LoVo (cell line): ENCODE measurements at places on chromosomes 7 and 10.

GRCh38 chr7:120421151-120421651 lies 148.2 kb downstream of the KCND2 start:
- no peak for DNase-seq

GRCh38 chr7:27685893-27686292 lies 23.2 kb upstream of the HIBADH start:
- no peak for DNase-seq

GRCh38 chr10:15661574-15661973 lies 58.1 kb downstream of the ITGA8 start:
- no peak for DNase-seq

- no peak for DNase-seq
Observed at GRCh38 chr7:123327661-123328060, 127.9 kb upstream of the SLC13A1 start.

DNA sequence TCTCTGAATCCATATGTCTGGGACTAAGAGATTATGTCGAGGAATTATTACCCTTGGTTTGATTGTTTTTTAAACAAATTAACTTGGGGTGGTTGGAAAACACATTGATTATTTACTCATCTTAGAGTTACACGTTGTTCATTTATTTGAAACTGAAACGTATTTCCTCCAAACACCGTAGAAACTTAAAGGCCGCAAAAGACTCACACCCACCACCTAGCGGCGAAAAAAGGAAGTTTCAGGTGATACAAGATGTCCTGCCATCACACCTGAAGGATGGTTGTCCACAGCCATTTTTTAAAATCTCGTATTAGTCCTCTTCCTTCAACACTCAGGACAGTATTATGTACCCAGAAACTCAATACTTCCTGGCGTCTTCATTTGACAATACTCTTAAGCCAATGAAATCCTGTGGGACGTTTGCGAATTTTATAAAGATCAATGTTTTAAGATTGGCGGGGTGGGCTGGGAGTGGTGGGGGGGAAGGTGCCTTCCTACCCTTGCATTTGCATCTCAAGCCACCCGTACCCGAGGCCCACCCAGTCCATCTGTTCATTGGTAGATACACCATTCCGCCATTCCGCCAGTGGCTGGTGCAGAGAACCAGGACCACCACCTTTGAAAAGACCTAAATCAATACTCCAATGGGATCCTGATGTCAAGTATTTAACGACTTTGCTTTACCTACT lies 1.4 kb upstream of the LCOR start:
- DNase-seq = peak; percentile 82

DNA sequence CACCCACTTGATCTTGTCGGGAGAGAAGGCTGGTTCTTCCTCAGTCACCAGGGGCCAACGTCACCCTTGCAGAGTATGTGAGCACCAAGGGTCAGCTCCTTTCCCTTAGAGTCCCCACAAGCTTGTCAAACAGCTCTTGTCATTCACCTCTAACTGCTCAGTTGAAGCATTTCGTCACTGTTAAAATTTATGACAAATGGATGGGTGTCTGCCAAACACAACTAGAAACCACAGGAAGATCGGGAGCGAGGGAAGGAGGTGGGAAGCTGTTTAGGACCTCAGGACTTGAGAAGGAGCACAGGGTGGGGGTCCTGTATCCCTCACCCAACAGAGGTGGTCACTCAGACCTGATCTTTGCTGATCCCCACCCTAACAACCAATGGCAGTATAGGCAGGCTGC lies 373.3 kb upstream of the IGFBP3 start:
- no peak for DNase-seq

GRCh38 chr7:30657131-30657530 lies 25.1 kb downstream of the CRHR2 start:
- DNase-seq = no peak
